Cardiac septum (tissue), 1 donor: ENCODE measurements at places on chromosomes 7 and 10.

GRCh38 chr10:85901599-85901998 lies 465.0 kb downstream of the GRID1 start:
- no peak for DNase-seq

DNA sequence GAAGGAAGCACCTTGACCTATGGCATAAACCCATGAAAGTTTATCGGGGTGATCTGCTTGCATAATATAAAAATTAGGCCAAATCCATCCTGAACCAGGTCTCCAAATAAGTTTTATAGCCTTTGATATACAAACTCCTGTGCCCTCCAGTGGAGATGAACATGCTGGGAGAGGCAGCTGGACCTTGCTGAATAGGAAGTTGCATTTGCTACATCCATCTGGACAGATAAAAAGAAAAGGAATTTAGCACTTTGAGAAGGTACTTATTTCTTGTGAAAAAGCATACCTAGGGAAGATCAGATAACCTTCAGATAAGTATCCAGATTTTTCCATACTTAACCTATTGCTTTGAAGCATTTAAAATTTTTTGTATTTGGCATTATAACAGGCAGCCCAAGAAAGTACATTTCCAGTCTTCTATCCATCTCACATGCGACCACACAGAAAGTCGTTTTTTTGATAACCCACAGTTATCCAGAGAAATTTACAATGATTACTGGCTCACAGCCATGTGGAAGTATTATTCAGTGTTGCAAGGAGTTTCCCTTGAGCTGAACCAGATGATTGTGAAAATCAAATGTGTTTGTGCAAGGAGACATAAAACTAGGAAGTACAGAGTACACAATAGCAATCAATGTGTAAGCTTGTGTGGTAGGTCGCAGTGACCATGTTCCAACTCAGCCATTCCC lies 124.4 kb upstream of the STK17A start:
- DNase-seq = no peak

DNA sequence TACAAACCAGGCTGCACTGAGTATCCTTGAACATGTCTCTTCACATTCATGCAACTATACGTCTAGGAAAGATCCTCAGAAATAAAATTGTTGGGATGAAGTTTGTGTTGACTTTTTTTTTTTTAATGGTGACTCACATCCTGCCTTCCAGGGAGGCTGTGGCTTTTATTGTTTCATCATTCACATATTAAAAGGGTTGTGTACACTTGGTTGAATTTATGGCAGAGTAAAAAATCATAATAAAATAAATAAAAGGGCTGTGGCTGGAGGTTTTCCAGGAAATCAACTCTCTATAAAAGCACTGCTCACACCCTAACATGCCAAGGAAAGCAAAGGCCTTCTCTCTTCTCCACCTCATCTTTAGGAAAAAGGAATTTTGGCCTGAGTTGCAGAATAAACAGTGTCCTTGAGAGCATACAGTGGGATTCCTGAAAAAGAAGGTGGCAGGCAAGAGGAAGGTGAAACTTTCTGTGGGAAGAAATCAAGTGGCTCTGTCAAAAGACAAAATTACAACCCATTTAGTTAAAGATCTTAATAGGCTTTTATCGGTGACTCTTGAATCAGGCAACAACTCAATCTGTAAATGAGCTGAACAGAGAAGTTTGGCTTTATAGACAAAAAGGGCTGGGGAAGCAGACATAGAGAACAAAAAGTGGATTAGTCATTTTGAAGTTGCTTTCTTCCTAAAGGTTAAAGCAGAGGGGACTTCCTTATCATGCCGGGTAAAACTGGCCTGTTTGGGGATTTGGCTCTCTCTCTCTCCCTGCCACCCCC lies 41.6 kb upstream of the FHIP2A start:
- no peak for DNase-seq

DNA sequence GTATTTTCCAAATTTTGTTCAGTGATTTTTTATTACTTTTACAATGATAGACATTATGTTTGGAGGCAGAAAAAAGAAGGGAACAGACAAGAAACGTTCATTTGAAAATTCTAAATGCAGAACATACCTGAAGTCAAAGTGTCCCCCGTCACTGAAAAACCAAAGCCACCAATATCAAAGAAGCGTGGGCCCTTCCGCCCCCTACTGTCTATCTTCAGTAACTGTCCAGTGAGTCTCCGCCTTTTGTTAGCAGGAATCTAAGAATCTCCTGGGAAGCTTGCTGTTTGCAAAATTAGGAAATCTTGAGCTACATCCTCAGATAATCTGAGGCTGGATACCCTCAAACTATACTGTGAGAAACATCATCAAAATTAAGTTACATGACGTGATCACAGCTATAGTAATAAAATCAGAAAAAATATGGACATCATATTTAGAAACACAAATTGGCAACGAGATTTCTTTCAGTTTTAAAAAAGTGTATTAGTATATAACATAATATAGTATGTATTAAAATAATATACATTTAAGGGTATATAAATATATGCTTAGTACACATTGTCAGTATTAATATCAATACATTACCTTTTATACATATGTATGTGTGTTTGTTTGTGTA lies 169.3 kb upstream of the AKR1E2 start:
- DNase-seq = no peak

- no peak for DNase-seq
Observed at GRCh38 chr10:31263903-31264302, 55.1 kb upstream of the ZEB1 start.

DNA sequence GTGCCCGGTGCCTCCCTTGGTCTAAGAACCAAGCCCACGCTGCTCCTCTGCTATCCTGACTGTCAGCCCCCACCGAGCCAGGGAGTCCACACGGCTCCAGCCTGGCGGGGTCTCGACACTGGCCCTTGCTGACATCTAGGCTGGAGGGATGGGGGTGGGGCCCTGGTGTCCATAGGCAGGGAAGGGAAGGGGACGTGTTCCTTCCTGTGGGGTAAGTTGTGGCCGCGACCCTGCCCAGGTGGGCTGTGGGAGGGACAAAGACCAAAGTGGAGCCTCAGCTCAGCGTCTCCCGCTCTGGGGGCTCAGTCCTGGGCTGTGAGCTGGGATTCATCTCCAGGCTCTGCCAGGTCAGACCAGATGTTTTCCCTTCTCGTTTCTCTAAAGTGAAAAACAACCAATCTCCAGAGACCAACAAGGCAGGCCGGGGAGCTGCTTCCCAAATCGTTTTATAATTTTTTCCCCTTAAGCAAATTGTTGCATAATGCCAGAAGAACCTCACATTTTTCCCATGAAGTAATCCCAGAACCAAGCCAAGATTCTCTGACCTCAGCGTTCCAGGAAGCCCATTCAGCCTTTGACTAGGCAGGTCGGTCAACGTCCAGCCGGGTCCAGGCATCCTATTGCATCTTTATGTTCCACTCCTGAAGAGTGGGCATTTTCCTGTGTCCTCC lies 101.2 kb downstream of the RGS10 start:
- DNase-seq = no peak

GRCh38 chr10:2633630-2634029 lies 433.7 kb upstream of the PFKP start:
- DNase-seq = no peak

DNA sequence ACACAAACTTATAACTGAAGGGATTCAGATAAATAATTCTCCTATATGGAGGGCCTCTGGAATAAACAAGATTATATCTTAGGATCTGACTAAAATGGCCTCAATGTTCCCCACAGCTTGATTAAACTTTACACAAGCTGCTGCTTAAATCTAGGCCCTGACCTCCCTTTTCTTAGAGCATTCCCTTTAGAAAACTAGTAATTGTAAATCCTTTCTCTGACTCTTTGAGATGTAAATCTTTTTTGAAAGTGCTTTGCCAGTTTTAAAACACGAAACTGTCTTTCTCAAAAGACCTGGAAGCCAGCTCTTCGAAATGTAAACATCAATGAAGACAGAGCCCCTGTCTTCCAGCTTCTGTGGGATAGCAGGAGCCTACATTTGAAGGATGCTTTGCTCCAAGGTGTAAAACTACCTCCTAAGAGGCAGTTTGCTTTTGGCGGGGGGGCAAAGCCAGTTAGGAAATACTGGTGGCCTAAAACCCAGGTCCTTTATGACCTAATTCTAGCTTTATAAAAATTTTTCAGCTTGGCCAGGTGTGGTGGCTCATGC lies 758.7 kb downstream of the CNTNAP2 start:
- DNase-seq = no peak

DNA sequence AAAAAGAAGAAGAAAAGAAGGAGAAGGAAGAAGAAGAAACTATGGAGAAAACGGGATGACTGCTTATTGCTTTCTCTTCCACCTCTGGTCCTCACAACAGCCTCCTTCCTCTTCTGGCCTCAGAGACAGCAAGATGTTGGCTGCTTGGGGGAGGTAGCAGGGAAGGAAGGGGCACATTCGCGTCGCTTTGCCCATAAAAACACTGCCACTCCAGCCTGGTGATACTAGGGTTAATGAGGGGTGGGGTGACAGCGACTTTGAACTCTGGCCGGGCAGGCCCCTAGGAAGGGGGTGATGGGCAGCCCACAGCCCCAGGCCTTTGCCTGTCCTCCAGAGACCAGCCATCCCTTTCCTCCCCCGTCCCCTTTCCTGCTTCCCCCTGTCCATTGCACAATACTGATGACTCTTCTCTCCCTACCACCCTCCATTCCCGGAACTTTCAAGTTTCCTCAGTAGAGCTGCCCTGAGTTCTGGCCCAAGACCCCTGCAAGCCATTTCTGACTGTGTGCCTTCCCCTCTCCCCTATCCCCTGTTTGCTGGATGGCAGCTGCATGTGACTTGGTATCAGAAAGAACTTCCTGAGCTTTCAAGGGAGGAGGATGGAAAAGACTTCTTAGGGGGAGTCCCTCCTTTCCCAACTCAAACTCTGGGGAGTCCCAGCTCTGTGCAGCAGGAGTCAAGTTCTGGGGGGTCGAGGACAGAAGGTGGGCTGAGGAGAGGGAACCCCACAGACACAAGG lies 2.2 kb upstream of the CUEDC2 start:
- no peak for DNase-seq

DNA sequence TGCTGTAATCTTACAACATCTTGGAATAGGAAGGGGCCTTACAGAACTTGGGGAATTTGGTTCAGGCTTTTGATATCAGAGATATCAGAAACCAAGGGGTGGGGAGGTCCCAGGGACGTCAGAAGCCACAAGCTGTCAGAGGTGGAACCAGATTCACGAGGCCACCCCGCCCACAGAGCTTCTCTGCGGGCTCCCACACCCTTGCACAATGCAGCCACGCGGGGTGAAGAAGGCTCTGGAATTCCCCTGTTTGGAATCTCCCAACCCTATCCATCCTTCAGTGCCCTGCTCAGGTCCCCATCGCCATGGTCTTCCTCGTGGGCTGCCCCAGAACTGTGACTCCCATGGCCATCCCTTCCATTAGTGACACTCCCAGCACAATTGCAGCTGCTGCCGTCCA lies 247.1 kb upstream of the SHH start:
- no peak for DNase-seq

- no peak for DNase-seq
Observed at GRCh38 chr7:8085420-8085819, 116.8 kb downstream of the GLCCI1 start.

GRCh38 chr10:3568983-3569382 lies 216.0 kb downstream of the KLF6 start:
- DNase-seq = no peak

GRCh38 chr7:4712281-4713182 lies 30.4 kb downstream of the FOXK1 start:
- no peak for DNase-seq

GRCh38 chr10:132742837-132743194 lies 43.1 kb downstream of the NKX6-2 start:
- no peak for DNase-seq

DNA sequence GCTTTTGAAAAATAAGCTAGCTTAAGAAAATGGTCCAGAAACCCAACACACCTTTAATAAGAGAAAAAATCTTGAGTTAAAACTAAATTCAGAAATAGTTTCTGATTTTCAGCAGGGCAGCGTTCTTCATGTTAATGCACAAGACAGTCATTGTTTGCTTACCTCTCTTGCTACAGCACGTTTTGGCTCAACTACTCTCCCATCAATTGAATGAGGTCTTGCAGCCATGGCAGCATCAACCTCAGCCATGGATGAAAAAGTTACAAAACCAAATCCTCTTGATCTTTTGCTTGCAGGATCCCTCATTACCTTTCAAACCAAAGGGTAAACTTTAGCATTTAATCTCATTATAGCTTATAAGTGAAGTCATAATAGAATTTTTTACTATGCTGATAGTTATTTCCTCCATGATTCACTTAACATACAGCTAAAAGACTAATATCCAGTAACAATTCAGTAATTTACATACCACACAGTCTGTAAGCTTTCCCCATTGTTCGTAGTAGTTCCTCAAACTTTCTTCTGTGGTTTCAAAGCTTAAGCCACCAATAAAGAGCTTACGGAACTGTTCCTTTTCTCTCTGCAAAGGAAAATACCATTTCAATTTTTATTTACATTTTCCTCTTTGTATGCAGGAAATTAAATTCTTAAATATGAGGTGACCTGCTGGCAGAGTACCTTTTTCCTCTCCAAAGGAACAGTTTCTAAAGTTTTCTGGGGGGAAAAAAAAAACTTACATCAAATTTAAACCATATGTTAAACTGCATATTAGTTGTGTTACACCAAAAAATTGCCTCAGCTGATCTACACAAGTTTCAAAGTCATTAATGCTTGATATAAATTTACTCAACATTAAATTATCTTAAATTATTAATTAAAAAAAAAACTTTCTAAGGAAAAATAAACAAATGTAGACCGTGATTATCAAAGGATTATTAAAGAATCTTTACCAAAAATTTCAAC lies 3.1 kb downstream of the HNRNPA2B1 start:
- no peak for DNase-seq

DNA sequence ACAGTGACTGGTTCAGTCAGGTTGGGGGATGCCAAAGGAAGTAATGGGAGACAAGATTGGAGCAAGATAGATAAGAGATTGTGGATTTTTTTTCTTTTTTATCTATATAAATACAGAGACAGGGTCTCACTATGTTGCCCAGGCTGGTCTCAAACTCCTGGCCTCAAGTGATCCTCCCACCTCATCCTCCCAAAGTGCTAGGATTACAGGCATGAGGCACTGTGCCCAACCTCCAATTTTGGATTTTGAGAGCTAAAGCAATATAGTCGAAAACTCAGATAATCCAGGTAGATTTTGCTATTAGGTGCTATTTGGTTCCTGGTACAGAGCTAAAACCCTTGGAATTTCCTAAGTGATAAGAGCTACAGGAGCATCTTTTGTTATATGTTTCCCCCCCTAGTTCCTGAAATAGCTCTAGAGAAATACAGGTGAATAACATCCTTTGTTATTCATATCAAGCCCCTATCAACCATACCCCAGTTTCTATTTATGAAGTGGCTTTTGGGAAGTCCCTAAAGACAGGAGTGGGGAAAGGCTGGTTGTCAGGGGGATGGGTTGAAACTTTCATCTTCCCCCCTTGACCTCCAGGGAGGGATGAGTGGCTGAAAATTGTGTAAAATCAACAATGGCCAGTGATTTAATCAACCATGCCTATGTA lies 151.2 kb downstream of the CFTR start:
- no peak for DNase-seq

DNA sequence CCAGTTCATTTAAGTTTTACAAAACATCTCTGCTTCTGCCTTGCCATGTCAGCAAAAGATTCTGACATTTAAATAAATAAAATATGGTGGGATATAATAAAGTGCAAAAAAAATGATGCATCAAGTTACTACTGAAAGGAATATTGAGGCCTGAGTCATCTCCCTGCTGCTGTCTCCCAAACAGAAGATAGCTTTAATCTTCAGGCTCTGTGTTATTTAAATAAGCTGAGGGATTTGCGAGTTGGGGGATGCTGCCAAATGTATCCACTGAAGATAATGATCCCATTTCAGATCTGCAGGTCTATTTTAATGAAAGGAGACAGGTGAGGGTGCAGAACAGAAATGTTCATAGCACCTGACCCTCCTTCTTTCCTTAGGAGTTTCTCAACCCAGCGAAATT lies 720.8 kb downstream of the AUTS2 start:
- DNase-seq = no peak

- no peak for DNase-seq
Observed at GRCh38 chr10:5284311-5285057, 80.3 kb upstream of the UCN3 start.
